ENCODE measurements at places on chromosomes 16 and 17.

DNA sequence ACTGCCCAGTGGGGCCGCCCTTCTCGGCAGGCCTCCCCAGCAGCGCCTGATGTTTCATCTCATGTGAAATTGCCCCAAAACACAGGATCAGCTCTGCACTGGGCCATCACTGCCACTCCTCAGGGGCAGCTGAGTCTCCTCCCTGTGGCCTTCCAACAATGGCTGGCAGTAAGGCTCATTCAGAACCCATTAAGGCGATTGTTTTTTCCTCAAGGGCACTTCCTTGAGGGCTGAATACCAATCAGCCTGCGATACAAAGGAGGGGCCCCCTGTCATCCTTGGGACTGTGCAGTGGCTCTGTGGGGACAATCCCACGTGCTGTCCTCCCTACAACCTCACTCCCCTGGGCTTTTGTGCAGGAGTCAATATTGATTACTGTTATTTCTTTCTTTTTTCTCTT, 47.5 kb downstream of the XYLT1 start:
- DNase-seq, result no peak

DNA sequence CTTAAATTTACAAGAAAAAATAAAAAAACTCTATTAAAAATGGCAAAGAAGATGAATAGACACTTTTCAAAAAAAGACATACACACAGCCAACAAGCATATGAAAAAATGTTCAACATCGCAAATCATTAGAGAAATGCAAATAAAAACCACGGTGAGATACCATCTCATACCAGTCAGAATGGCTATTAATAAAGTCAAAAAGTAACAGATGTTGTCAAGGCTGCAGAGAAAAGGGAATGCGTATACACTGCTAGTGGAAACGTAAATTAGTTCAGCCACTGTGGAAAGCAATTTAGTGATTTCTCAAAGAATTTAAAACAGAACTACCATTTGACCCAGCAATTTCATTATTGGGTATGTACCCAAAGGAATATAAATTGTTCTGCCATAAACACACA, 31.4 kb downstream of the CAPNS2 start:
- DNase-seq, result no peak

GRCh38 chr16:22194707-22195444, 11.2 kb upstream of the EEF2K start:
- peak; percentile 66 for DNase-seq

- DNase-seq, result peak; percentile 87
These were observed 20.3 kb upstream of the NFATC3 start for GRCh38 chr16:68064791-68065365.

GRCh38 chr16:64627288-64627687, 494.6 kb downstream of the CDH11 start:
- no peak for DNase-seq

GRCh38 chr17:5127910-5128309, 12.1 kb downstream of the USP6 start:
- DNase-seq, result no peak

GRCh38 chr17:54694287-54694887, 206.3 kb upstream of the TOM1L1 start:
- no peak for DNase-seq

- DNase-seq, result no peak
These were observed 104.6 kb downstream of the SEC14L1 start for GRCh38 chr17:77245162-77245926.

- no peak for DNase-seq
These were observed 360.3 kb upstream of the KIF2B start for GRCh38 chr17:53462393-53462811.

- peak; percentile 75 for DNase-seq
These were observed 4.2 kb downstream of the GIT1 start for GRCh38 chr17:29585080-29585751.

GRCh38 chr16:69219279-69219678, 32.3 kb downstream of the SNTB2 start:
- no peak for DNase-seq

DNA sequence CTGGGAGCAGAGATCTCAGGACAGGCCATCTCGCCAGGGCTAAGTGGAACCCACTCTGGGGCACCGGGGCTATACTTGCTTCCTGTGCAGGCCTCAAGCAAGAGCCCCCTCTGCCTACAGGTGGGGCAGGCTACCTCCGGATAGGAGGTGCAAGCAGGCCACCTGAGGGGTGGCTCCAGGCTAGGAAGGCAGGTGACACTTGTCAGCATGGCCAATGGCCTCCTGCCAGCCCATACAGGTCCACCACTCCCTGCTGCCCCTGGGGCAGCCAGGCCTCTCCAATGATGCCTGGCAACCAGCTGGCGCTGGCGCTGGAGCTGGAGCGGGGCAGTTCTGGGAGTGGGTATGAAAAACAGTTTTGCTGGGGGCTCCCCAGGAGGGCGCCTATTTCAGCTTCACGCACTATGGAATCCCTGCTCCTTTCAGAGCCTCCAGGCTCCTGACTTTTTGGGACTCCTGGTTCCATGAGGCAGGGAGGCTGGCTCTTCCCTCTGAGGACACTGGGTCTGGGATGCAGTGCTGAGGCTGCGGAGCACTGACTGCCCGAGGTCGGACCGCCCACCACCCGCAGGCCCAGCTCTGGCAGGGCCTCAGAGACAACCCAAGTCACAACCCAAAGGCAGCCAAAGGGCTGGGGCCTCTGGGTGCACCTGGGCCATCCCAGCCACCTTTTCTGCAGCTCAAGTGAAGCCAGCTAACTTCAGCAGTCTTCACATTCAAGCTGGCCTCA, 8.4 kb upstream of the SREBF1 start:
- DNase-seq, result no peak

DNA sequence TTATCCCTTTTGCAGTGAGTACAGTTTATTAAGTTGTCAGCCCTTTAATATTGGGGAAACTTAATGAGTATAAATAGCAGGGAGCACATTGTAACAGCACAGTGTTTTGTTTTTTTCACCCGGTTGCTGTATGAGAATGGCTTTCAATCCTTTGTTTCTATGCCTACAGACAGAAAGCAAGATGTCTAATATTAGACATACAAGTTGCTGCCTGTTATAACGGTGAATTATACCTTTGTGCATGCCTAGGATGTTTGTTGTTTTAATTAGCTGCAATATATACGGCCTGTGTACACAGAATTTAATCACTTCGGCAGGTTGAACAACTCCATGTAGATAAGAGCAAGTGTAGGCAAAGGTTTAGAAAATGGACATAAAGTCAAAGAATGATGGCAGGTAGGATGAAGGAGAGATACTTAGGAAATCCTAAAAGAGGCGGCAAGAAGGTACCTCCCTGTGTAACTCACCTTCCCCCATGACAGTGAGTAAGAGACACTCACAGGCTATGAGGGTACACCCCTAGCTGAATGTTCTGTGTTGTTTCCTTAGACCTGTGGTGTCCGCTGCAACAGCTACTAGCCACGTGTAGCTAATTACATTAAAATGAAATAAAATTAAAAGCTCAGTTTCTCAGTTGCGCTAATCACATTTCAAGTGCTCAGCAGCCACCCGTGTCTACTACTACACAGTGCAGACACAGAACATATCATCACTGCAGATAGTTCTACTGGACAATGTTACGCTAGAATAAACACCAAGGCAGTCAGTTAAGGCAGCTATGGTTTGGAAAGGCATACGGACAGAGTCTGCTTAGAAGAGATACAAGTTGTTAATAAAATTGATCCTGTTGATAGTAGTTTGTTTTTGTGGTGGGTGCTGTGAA, 10.9 kb downstream of the SLC7A6OS start:
- DNase-seq, result no peak

DNA sequence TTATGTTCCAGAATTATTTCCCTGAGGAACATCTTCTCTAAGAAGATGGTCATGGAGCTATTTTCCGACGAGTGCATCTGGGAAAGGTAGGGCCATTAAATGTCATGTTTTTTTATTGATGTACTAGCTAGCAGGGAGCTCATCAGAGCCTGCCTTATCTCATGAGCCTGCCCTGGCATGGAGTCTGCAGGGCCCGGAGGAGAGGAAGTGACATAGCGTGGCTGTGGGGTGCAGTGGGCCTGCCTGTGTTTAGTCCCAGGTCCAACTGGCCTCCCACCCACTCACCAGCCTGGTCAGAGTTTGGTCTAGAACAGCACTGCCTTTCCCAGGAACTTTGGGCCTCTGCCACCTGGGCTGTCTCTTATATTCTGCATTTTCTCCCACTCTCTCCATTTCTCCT, 389.8 kb downstream of the SNX29 start:
- DNase-seq, result no peak

- peak; percentile 86 for DNase-seq
These were observed 3.4 kb downstream of the NOD2 start for GRCh38 chr16:50696575-50697420.

- DNase-seq, result no peak
These were observed 439.0 kb upstream of the ASIC2 start for GRCh38 chr17:33732116-33732515.

DNA sequence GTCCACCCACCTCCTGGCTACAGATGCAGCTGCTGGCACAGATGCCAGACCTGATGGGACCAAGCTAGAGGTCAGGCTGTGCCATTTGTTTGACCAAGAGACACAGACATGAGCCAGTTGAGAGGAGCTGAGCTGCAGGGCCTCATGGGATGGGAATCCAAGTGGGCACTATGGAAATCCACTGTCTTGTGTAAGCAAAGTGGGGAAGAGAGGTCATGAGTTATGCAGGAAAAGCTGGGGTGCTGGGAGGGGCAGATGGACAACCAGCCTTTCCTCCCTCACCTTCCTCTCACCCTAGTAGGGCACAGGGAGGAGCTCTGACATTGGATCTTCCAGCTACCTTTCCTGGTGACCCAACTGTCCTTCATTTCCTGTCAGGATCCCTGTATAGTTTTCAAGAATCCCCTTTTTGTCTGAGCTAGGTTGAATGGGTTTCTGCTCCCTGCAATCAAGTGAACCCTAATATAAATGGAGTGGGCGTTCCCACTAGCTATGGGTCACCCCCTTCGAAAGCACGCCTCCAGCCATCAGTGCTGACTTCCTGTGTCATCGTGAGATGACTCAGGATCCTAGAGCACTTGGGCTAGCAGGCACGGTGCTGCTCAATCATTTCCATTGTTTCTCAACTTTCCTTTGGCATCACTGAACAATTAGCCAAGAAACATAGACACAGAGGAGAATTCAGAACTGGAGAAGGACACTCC, 13.6 kb downstream of the ATPAF2 start:
- peak; percentile 67 for DNase-seq

GRCh38 chr17:2369551-2370210, 31.2 kb downstream of the MNT start:
- no peak for DNase-seq

DNA sequence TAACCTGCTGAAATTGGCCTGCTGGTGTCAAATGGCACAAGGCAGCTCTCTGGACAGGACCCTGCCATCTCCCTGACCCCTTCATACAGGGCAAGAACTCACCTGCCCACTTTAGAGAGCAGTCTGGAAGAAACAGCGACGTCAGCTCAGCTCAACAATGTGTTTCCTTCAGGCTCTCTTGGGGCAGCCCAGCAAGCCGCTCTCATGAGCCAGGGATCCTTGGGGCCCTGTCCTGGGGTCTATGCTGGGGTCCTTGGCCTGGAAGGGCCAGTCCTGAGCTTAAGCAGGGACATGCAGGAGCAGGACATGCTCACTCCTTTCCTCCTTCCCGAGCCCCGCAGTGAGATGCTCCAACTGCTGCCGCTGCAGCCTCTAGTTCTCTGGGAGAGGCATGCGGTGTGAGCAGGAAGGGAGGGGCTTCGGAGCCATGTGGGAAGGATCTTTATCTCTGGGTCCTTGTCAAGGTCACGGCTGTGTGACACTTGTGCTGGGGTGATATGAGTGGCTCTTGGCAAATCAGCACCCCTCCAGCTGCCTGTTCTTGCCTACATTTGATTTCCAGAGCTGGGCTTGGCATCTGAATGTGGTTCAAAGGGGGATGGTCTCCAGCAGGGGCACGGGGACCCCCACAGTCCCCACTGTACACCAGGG, 3.4 kb downstream of the C1QTNF1 start:
- DNase-seq, result no peak

DNA sequence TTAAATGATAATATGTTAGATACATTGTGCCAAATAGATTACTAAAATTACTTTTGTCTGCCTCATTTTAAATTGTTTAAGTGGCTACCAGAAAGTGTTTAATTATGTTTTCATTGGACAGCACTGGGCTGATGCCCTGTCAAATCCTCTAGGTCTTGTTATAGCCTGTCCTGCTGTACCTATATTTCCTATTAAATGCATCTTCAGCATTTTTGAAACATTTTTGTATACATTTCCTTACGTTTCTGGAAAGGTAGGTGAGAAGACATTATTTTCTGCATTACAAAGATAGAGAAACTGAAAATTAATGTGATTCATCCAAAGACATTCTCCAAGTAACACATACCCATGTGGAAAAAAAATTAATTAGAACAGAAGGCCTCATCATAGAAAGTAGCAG, 192.2 kb upstream of the HS3ST3A1 start:
- no peak for DNase-seq

DNA sequence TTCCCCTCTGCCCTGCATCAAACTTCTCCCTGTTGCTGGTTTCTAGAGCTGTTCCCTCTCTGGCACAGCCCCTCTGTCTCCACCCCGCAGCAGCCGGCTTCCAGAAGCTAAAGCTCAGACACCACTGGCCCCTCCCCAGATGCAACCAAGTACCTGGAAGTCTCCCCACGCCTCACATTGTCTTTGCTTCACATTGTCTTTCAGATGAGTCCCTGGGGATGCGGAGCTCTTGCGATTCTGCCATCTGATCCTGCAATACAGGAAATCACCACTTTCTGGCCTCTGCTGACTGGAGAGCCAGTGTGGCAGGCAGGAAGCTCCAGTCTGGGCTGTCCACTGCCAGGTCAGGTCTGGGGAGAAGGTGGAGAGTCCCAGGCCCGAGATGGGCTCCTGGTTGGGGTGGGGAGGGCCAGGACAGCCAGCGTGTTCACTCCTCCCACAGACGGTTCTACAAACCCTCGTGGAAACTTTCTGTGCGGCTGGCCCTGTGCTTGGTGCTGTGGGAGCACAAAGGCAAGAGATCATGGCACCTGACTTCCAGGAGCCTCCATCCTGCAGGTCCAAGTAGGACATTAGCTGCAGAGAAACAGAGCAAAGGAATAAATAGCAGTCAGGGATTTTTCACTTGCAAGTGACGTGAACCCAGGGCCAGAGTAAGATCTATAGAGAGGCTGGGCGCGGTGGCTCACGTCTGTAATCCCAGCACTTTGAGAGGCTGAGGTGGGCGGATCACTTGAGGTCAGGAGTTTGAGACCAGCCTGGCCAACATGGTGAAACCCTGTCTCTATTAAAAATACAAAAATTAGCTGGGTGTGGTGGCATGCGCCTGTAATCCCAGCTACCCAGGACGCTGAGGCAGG, 47.9 kb upstream of the MAP3K14 start:
- DNase-seq, result peak; percentile 53

DNA sequence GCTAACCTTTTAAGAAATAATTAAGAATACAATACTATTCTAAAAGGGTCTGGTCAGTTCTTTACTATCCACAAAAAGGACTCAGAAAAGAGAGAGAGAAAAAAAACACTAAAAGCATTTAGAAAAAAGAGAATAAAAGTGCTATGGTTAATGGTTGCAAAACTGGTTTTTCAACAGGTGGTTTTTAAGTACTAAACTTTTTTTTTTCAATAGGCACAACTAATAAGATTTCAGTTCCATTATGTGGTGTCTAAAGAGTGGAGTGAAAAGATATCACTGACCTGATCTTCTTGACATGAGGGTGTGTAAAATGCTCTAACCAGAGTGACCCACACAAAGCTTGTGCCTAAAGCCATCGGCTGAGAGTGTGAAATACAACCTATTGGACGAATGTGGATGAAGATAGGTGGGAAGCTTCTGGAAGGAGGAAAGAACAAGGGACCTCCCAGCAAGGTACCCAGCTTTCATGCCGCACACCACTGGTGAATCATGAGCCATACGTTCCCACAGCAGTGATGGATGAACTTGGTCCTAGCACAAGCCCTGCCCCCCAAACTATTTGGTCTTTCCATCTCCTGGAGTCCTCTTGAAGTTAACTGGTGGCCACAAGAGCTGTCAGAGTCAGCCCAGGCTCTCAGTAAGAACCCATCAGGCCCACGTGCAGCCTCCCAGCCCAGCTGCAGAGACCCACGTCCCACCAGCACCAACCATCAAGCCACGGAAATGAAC, 103.0 kb downstream of the ZFHX3 start:
- DNase-seq, result peak; percentile 34

Data from activated effector memory CD4-positive, alpha-beta T cell treated with anti-CD3 and anti-CD28 coated beads, Interleukin-2, amount 50 U/mL, for 16 hours (primary cell).